ENCODE measurements at places on chromosomes 12 and 14.

DNA sequence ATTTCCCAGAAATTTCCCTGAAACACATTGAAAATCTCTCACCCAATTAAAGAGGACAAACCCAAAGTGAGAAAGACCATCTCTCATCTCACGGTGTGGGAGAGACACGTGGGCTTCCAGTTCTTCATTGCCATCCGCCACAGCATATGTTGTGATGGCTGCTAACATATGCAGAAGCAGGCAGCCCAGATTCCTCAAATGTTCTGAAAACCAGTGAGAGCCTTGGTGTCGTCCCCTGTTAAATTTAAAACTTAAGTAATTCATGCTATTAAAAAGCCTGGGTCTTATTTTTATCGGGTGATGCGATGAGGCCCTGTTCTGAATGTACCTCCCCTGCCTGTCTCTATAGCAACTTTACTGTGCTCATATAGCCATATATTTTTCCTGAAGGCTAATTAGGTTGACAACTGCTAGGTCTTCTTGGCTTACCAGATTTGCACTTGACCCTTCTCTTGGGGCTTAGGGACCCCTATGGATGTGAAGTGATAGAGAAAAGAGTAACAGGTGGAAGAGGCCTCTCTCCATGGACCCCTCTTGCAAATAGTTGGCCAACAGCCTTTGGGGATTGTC, 2.8 kb upstream of the FGF6 start:
- no peak for DNase-seq

- no peak for DNase-seq
Observed at GRCh38 chr14:102759456-102760187, 17.6 kb upstream of the TRAF3 start.

DNA sequence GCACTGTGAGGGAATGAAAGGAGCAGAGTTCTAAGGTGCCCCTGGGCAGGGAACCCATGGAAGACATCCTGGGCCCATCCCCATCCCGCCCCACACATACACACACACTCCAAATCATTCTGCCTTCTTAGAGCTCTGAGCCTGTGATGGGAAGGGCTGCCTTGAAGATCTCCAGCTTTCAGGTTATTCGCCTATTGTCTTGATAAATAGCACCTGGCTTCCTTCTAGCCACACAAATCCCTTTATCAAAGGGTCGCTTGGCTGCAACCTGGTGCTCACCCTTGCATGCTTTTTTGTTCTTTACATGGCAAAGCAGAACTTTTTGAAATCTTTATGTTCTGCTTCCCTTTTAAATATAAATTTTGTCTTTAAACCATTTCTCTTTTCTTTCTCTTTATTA, 112.2 kb upstream of the TMTC1 start:
- DNase-seq = no peak

GRCh38 chr12:86721713-86722397, 465.7 kb upstream of the MGAT4C start:
- DNase-seq = no peak

GRCh38 chr14:106790189-106791036, 1264.0 kb downstream of the TMEM121 start:
- DNase-seq = no peak

- DNase-seq = no peak
Observed at GRCh38 chr14:89163031-89163636, 253.9 kb downstream of the FOXN3 start.

DNA sequence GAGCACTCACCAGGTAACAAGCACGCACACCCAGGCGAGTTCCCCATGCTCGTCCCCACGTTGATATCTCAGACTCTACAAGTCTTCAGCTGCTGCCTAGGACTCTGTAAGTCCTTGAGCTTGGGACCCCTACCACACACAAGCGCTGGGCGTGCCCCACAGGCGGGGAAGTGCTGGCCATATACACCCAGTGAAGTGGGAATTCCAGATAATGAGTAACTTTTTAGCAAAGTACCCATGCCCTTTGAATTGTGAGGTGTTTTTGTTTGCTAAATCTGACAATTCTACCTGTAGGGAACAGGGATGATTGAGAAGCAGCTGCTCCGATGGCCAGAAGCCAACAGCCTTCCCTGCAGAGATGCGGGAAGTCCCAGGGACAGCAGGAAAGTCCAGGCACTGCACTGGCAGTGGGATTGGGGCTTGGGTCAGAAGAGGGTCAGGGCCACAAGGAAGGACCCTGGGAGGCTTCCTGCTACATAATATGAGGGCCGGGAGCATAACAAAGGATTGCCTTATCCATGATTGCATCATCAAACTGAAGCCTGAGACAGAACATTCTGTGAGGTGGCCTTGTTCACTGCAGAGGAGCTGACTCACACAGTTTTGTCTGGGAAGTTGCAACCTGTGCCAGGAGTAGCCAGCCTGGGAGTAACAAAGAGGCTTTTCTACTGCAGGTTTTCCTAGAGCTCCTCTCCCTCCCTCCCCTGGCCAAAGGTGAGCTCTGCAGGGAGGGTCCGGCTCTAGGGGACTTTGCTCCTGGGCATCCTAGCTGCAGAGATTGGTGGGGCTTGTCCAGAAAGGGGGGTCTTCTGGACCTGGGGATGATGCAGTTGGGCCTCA, 13.2 kb upstream of the SERPINA3 start:
- DNase-seq = no peak

DNA sequence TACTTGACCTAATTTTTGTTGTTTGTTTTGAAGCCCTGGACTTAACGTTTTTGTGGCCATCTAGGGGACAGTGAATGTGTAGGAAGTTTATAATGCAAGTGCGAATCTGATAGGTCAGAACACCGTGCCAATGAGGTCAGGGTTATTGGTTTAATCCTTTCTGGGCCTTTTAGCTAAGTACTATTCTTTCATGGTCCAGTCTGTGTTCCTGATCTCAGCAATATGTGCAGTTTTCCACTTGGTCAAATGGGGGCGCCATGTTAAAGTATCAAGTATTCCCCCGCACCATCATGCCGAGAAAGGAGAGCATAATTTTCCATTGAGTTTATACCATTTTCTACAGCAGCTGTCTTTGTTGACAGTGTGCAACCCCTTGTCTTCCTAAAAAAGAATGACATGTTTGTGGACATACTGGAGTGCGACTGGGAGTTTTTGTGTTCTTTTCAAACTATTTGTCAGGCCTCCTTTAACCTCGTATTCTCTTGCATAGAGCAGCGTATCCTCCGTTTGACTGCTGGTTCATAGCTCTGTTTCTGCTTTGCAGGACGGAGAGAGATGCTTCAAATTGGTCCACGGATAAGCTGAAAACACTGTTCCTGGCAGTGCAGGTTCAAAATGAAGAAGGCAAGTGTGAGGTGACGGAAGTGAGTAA, 1.3 kb downstream of the AHSA1 start:
- DNase-seq = peak; percentile 28

- no peak for DNase-seq
Observed at GRCh38 chr12:117313926-117314325, 47.5 kb downstream of the NOS1 start.

GRCh38 chr14:101442451-101442850, 118.8 kb upstream of the DIO3 start:
- DNase-seq = no peak

- DNase-seq = no peak
Observed at GRCh38 chr14:93155667-93156066, 29.0 kb downstream of the MOAP1 start.

DNA sequence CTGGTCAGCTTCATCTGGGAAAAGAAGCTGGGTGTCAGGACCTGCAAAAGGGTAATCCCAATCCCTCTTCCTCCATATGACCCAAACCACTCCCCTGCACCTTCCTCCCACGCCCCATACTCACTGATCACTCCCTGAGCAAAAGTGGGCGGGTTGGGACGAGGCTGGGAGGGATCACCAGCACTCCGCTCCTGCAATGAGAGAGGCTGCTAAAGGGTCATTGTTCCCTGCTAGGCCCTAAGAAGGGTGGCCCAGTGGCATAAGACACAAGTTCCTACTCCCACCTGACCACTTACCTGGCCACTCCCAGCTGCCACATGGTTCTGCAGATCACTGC, 15.7 kb upstream of the PRKAG1 start:
- no peak for DNase-seq

DNA sequence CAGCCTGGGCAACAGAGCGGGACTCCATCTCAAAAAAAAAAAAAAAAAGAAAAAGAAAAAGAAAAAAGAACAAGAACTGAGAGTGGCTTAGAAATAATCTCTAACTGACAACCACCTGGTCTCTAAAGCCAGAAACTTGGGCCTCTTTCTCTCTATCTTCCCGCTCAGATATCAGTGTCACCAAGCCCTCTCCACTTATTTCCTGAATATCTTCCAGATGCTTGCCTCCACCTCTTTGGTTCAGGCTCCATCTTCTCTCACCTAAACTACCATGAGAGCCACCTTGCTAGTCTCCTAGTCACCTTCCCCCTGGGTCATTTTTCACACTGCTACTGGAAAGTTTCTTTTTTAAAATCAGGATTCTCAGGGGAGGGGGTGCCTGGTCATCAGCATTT, 1.8 kb upstream of the TM9SF1 start:
- DNase-seq = no peak

DNA sequence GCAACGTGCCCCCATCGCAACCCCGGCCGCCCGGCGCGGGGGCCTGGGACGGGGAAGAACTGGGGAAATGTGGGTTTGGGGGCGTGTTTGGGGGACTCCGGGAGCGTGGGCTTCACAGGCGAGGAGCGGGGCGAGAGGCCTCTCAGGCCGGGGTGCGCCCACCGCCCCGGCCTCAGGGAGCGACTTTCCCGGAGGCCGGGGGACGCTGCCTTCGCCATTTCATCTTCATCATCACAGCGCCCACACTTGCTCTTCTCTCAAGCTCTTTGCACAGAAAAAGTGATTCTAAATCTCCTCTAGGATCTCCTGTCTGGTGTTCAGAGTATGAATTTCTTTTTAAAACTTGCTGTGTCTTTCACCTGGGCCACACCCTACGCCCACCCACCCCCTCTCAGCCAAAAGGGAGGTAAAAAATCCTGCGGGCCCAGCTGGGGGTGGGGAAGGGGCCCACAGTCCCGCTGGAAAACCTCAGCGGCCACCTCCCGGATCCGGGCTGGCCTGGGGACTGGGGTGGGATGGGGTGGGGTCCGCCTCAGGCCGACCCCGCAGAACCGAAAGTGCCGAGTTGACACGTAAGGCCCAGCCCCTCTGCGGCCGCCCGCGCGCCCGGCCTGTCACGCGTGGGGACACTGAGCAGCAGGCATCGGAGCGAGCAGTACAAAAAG, 7.4 kb downstream of the CDKN1B start:
- DNase-seq = no peak

DNA sequence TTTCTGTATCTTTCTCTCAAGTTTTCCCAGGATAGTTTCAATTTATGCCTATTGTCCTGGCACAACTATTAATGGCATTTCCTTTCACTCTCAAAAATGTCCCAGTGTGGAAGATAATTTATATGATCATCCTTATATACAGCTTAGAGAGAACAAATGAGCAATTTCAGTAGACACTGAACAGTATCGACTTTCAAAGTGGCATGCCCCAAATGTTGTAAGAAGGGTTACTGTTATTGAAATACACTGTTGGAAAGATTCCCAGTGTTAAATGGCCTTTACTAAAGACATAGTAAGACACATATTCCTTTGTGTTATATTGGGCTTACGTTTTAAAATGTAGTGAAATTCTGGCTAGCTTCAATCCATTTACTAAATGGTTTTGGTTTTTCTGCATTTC, 202.3 kb upstream of the CDKN3 start:
- no peak for DNase-seq

DNA sequence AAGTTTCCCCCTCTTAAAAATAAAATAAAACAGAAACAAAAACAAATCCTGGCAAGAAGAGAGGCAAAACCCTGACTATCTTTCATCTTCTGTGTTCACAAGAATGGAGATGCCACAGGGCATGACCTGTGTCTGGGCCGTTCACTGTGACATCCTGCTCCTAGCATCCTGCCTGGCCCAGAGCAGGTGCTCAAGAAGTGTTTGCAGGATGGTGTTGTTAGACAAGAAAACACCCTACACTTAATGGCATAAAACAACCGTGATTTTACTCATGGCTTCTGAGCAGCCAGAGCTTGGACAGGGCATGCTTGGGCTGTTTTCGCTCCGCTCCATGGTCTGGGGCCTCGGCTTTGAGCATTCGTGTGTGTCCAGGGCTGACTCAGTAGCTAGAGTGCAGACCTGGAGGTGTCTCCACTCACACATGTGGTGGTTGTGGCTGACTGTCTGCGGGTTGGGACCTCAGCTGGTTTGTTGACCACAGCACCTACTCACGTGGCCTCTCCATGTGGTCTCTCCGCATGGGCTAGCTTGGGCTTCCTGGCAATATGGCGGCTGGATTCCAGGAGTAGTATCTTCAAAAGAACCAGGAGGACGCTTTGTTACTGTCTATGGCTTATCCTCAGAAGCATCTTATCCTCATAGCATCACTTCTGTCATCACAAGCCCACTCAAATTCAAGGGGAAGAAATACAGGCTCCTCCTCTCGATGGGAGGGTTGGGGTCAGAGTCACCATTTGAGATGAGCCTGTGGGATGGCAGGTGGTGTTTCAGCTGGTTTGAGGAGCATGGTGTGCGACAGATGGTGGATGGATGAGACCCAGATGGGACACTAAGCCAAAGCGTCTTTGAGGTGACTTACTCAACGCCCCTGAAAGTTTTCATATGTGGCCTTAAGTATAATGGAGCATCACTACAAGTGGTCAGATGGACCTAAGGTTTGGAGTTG, 33.2 kb upstream of the FZD10 start:
- DNase-seq = no peak

- no peak for DNase-seq
Observed at GRCh38 chr12:112170376-112170775, 45.0 kb downstream of the TRAFD1 start.

- no peak for DNase-seq
Observed at GRCh38 chr12:131910302-131911027, 16.0 kb downstream of the ULK1 start.

DNA sequence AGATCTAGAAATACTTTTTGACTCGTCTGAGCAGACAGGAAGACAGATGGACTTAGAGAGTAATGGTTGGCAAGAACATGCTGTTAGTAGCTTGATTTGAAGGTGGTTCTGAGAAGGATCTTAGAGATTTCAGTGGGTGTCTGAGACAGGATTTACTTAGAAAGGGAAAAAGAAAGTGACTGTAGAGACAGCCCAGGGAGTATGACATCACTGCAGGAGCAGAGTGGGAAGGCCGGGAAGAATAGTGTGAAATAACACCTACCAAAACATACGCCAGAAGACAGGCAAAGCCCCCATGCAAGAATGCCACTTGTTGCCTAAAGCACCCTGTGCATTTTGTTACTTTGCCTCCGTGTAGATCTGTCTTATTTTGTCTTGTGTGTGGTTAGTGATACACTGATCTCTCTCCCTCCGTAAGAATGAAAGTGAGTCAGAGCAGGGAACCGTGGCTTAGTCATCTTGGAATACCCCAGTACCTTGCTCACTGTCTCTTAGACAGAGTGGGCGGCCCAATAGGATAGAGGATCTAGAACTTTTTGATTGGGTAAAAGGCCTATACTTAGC, 161.3 kb upstream of the IFNG-AS1 start:
- no peak for DNase-seq

DNA sequence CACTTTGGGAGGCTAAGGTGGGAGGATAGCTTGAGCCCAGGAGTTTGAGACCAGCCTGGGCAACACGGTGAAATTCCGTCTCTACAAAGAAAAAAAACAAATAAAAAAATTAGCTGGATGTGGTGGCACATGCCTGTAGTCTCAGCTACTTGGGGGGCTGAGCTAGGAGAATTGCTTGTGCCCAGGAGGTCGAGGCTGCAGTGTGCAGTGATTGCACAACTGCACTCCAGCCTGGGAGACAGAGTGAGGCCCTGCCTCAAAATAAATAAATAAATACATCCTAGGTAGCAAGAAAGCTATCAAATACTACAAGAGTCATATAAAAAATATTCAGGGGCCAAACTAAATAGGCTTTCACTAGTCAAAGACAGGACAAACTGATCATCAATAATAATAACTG, 6.2 kb downstream of the KLHL28 start:
- DNase-seq = no peak
